ENCODE measurements at places on chromosomes 16 and 17.

DNA sequence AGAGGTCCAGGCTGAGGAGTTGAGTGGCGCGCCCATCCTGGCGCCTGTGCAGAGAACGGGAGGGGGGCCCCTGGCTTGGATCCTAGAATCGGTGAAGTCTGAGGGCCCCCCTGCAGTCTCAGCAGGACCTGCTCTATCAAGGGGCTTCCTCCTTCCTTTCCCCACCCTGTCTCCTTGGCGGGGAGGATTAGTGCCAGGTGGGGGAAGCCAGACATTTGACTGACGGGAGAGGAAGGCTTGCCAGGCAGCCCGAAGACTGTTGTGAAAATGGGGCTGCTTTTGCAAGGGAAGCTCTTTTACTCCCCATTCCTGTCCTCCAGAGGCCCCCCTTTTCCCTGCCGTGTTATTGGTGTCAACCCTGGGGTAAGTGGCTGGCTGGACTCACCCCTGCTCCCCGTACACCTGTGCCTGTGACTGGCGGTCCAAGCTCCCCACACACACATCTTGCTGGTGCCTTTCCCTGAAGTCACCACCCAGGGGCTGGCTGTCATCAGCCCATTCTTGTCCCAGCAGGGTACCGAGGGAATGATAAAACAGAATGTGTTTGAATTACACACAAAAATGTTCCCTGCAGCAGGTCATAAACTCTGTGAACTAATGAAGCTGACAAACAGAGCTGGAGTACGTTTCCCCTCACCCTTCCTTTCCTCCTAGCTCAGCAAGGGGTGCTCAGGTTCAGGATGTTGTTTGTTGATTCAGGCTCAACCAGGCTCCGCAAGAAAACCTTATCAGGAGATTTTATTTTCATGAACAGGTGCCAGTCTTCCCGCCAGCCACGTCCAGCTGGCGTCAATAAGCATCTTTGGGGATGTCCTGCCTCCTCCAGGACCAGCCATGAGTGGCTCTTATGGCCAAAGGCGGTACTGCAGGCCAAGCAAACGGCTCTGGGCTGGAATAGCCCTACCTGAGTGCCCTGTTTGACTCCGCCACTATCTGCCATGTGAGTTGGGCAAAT is 4.4 kb upstream of the ARMC7 start:
- no peak for DNase-seq

DNA sequence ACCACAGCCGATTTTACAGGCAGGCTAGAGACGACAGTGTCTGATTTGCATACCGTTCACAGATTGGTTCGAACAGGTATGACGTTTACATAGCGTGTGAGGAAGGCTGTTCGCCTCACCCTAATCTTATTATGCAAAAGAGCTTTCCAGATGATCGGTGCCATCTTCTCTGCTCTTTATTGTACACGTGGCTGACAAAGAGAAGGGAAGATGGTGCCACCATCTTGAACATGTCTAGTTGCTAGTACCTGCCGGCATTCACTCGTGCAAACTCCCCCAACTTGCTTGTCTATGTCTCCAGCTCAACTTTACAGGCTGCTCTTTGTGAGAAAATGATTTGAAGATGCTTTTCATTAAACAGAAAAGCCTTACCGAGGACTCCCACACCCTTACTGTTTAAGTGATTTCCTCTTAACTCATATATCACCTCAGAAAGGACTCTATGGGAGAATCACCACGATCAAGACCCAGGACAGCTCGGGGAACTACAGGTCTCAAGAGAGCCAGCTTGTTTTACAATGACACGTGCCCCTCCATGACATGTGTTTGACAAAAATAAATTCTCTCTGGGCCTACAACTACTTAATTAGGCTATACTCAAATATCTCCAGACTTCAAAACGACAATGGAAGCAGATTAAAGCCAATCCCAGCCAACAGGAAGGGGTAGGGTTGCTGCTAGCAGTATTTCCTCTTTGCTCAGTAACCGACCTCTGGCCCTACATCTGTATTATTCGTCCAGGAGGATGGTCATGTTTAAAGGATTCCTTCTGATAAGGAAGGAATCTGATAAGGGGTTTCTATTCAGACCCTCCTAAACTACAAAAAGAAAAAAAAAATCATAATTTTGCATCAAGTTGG is 480.6 kb downstream of the TMEM114 start:
- DNase-seq, result no peak

DNA sequence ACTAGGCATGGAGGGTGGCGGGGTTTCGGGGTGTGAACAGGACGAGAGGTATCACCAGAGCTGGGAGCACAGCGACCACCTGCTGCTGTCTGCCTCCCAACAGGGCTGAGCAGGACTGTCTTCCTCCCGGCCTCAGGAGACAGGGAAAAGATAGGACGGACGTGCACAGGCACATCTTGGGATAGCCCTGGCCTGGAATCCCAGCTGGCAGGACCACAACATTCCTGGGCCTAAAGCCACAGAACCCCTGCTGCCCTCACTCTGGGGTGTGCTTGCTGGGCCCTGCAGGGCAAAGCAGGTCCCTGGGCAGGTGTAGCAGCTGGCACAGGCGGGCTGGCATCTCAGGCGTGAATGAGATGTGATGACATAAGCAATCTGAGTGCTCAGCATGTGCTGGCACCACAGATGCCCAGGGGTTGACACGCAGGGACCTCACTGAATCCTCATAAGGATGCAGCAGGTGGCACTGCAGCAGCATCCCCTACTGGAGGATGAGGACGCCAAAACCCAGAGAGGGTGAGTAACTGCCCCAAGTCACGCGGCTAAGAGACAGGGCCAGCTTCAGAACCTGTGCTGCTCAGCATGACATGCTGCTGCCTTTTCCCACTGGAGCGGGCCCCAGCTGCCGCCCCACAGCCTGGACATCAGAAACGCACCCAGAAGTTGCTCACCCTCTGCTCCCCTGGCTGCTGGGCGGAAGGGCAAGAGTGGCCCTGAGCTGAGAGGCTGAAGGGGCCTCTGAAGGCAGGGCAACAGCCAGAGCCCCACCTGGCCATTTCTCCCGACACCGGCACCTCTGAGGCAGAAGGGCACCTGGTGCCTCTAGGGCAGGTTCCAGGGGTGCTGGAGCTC is 7.1 kb downstream of the CORO7 start:
- no peak for DNase-seq

- no peak for DNase-seq
These were observed 2.3 kb upstream of the ELOB start for GRCh38 chr16:2779151-2779920.

GRCh38 chr17:866568-867103 is 84.5 kb downstream of the MRM3 start:
- DNase-seq, result no peak

GRCh38 chr17:80397034-80397387 is 18.0 kb upstream of the ENDOV start:
- no peak for DNase-seq

DNA sequence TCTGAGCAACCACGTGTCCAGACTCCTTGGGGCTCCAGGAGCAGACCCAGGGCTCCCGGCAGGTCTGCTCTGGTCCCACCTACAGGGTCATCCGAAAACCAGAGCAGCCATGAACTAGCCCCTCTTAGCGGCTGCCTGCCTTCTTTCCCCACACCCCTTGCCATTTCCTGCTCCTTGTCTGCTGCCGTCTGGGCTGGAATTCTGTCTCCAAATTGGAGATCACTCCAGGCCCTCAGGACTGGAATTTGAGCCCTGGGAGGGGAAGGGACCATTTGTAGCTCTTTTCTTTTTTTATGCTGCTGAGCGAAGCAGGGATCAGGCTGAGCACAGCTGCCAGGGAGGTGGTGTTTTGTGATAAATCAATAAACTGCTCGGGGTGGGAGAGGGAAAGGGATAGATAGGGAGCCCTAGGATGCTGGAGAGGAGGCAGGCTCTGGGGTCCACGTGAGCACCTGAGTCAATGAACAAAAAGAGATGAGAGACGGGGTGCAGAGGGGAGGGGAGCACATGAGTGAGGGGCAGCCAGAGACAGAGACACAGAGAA is 257.5 kb downstream of the ENGASE start:
- no peak for DNase-seq

GRCh38 chr17:67421869-67422273 is 44.8 kb downstream of the PITPNC1 start:
- DNase-seq, result peak; percentile 98

- no peak for DNase-seq
These were observed 71.4 kb downstream of the ZFHX3 start for GRCh38 chr16:72976438-72977064.

GRCh38 chr17:47632991-47633390 is 16.7 kb upstream of the KPNB1 start:
- no peak for DNase-seq

GRCh38 chr17:27239584-27239983 is 54.3 kb upstream of the WSB1 start:
- no peak for DNase-seq

DNA sequence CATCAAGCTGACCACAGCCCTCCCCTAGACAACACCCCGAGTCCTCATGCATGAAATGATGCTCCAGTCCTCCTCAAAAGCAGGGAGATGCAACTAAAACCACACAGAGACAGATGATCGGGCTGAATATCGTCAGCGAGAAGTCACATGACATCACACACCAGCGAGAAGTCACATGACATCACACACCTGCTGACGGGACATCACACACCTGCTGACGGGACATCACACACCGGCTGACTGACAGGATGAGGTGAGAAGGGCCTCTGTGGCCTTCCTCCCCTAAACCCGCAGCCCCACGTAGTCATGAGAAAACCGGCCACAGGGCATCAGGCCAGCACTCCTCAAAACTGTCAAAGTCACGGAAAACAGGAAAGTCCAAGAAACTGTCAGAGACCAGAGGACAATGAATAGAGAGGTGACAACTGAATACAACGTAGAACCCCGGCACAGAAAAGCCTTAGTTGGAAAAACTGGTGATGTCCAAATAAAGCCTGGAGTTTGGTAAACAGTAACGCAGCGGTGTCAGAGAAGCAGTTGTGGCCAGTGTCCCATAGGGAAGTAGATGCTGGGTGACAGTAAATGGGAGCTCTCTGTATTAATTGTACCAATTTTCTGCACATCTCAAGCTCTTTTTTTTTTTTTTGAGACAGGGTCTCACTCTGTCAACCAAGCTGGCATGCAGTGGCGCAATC is 14.3 kb downstream of the LITAF start:
- no peak for DNase-seq

DNA sequence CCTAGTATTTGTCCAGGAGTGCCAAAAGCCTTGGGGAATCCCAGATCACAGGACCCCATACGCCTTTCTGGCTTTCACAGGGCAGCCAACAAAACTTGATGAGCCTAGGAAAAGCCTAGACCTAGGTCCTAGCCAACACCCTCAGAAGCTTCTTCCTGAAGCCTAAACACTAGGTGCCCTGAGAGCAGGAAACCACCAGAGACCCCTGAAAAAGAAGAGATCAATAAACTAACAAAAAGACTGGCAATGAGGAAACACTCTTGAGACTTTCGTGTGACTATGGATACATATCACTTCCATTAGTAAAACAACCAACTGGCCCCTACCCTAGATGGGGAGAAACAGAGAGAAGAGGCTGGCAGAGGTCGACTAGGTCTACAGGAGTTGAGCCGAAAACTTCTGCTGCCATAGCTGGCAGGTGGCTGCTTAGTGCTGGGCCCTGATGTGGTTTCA is 1.2 kb downstream of the ORMDL3 start:
- no peak for DNase-seq

DNA sequence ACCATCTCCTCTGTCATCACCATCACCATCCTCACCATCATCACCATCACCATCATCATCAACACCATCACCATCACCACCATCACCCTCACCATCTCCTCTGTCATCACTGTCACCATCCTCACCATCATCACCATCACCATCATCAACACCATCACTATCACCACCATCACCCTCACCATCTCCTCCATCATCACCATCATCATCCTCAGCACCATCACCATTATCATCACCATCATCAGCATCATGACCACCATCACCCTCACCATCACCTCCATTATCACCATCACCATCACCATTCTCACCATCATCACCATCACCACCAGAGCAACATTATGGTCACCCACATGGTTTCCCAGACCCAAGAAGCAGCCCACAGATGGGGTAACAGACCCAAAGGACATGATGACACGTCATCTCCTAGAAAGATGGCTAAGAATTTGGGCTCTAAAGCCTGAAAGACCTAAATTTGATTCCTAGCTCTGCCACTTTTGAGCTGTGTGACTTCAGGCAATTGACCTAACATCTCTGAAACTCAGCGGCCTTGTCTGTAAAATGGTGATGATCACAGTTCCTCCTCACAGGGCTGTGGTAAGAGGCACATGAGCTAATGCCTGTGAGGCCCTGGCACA is 14.6 kb downstream of the SCNN1B start:
- DNase-seq, result no peak

GRCh38 chr17:9002227-9002605 is 19.1 kb upstream of the NTN1 start:
- no peak for DNase-seq

- no peak for DNase-seq
These were observed 21.7 kb downstream of the FOXN1 start for GRCh38 chr17:28527859-28528258.

GRCh38 chr17:21495281-21495680 is 119.1 kb downstream of the KCNJ12 start:
- DNase-seq, result no peak

DNA sequence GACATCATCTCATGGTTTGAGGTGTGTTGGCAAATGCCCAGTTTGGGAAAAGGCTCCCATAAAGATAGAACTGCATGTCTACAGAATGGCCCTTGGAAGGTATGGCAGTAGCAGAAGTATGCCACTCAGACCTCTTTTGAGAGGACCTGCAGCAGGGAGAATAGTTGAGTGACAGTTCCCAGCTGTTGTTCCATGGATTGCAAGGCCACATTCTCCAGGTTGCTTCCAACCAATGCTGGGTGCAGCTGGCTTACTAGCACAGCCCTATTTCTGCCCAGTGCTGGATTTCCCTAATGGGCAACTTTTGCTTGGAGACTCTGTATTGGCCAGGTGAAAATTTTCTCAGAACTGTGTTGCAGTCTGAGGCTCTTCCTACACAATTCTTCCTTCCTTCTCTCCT is 266.2 kb downstream of the UTP18 start:
- DNase-seq, result no peak

DNA sequence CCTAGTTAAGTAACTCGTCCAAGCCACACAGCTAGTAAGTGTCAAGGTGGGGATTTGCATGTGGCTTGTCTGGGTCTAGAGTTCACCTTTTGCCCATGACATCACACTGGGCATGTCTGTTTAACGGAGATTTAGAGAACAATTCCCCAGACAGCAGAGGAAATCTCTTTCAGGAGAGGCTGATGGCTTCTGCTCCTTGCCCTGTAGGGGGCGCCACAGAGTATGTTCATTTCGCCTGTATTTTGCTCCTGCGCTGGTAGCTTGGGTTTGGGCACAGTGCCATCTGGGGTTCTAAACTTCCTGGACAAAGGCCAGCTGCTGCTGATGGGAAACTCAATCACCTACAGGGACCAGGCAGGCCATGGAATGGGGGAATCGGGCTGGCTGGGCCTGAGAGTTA is 20.4 kb downstream of the OTOA start:
- DNase-seq, result no peak

GRCh38 chr16:71626018-71626857 is at the start of gene MARVELD3:
MARVELD3 (plus strand) TSS chr16:71626184; CDS start chr16:71626230, 46 bp downstream.
- DNase-seq, result no peak

All from epithelial cell of proximal tubule (primary cell).